Neural progenitor cell (in vitro differentiated cells): ENCODE measurements at places on chromosomes 3 and 15. TPM values are rescaled to one million over a fixed set of nuclear protein-coding genes. Genes with fewer than 3 reads are reported as not detected.

DNA sequence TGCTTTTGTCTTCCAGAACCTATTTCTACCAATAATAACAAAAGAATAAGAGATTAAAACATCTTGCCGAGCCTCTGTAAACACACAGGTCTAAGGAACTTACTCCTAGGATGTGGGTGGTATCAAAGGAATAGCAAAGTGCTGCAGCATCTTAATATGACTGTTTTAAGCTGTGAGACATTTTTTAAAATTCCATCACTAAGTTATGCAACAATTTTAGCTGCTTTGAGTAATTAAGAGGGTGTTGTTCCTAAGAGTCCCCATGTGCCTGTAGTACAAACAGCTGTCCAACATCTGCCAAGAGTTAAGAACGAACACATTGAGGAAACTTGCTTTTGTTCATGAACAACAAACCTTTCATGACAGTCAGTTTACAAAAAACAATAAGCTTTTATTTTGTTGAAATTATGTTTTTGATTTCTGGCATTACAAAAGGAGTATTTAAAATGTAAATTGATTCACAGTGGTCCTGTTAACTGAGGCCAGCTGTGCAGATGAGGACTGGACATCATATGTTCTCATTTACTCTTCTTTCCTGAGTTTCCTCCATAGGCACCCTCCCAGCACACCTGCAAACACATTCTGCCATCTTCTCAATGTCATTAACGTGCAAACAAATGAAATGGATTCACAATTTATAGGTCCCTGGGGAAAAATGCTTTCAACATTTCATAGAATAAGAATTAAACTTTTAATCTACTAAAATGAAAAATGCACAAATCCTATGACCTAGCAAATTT, 337.3 kb upstream of the ARHGEF26 start:
- no peak for DNase-seq

- DNase-seq = no peak
Measured at GRCh38 chr3:151350656-151351055, 21.3 kb upstream of the P2RY13 start.

DNA sequence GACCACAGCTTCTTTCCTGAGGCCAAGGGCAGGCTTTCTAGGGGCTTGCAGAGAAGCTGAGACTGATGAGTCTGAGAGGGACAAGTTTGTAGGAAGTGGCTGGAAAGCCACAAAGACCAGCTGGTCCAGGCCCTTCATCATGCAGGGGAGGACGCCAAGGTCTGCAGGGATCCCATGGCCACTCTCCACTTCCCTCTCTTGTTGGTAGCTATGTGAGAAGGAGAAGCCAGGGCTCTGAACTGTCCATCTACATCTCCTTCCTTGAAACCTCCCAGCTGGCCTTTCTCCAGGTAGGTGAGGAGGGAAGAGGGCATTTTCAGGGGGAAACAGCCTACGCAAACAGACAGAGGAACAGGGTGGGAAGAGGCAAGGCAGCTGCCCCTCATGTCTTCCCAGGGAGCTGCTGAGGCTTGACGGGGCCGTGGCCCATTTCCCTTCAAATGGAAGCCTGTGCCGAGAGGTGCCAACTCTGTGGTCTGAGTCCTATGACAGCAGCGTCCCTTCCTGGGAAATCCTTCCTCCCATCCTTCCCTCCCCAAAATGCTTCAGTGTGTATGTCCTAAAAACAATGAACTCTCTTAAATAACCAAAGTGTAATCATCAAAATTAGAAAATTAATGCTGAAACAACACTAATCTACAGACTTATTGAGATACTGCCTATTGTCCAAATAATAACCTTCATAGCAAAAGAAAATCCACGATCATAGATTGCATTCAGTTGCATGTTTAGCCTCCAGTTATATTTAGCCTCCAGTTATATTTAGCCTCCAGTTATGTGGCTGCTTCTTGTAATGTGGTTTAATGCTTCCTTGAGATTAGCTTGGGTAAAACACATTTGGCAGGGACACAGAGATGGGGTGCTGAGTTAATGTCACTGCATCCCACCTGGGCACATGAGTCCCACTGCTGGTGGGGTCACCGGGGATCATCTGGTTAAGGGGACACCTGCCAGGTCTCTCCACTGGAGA, 36.0 kb downstream of the GNB5 start:
- DNase-seq = no peak

- DNase-seq = no peak
Measured at GRCh38 chr3:116492379-116492778, 47.1 kb upstream of the LSAMP start.

DNA sequence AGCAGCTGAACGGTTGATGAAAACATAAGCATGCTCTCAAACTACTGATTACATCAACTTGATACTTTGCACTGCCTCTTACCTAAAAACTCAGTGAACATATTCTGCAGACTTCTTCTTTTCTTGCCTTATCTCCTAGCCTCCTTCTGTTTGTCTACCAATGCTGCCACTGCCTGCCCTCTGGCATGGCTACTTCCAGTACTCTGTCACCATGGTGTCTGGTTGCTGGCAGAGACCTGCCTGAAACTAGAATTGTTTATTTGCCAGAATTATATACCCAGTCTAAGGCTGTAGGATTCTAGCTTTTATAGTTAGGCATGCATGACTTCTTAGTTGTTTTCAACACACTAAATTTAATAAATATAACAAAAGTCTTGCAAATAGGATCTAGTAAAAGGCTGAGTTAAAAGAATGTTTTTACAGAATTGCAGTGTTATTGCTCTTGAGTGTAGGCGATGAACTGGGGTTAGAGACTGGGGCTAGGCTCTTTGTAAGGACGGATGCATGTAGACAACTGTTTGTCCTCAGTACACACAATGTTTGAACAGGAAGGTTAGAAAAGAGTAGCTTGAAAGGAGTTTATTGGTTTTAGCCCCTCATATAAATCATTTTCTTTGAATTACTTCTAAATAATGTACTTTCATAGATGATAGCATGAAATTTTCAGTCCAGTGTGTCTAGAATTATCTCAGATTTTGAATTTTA, 116.3 kb downstream of the KCNAB1 start:
- DNase-seq = no peak

DNA sequence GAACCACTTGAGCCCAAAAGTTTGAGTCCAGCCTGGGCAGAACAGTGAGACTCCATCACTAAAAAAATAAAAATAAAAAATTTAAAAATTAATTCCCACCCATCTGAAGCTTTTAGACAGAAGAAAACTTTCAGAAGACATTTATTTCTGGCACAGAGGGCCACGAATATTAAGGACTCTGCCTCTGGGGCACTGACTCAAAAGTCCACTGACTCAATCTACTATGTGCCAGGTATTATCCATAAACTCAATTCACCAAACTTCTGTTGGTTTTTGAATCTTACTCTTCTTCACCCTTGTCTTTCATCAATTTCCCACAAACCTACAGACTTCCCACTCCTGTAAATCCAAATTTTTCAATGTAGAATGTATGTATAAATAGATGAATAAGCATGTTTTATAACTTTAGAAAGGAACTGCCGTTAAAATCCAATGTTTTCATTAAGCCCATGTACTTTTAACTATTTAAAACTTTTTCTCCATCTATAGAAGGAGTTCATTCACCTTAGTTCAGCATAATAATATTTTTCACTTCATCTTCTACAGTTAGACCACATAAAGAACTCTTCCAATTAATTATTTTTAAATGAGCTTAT, 19.9 kb downstream of the ATP13A3 start:
- no peak for DNase-seq

- DNase-seq = no peak
Measured at GRCh38 chr15:77044228-77045042, 26.5 kb downstream of the TSPAN3 start.

Gene OR5K2
- not detected in 2 replicates for total RNA-seq

- DNase-seq = no peak
Measured at GRCh38 chr15:95280711-95281110, 1049.3 kb downstream of the MCTP2 start.

DNA sequence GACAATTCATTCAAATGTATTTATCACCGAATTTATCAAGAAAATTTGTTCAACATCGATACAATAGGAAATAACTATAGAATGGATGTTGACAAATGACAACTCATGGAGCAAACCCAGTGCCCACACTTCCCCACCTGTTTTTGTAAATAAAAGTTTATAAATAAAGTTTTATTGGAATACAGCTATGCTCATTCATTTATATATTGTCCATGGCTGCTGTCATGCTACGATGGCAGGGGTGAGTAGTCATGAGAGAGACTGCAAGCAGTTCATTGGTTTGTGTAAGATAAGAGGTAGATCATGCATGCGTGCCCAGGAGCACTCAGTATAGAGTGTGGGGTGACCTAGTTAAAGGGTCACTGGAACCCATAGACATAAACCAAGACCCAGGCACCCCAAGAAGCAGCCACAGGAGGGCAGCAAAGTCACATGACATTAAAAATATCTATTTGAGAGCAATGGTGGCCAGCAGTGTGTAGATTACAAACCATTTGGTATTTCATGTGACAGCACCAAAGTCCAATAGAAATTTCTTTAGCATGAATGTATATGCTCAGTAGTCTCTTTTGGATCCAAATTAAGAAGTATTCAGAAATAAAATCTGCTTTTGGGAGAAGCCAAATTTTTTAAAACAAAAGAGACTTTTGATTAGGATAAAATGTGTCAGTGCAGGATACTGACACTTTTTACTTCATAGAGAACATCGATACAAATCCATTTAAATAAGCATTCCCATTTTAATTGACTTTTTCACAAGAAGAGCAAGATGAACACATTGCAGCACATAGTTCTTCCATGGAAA, 794.8 kb downstream of the MCTP2 start:
- peak; percentile 79 for DNase-seq

DNA sequence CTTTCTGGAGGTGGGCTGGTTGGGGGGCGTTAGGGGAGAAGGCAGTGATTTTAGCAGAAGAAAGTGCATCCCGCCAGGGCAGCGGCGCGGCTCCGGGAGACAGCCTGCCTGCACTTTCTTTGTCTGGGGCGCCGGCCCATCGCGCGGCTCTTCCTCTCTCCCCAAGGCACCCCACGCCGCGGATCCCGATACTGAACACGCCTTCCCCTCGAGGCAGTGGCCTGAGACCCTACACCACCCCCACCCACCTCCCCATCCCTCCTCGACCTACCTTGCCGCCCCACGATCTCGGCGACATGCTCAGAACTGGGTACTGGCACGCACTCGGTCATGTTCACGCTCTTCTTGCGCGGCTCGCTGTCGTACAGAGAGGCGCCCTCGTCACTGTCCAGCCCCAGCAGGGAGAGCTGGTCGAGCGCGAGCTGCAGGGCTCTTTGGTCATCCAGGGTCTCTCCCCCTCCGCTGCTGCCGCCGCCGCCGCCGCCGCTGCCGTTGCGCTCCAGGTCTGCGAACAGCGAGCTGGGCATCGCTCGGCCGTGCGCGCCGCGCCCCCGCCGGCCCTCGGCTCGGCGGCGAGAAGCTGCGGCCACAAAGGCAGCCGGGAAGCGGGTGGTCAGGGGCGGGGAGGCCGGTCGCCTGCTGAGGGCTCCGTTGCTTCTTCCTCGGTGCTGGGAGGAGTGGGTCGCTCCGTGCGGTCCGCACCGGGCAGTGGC, 483 bp downstream of the MEX3B start:
- DNase-seq = peak; percentile 80

DNA sequence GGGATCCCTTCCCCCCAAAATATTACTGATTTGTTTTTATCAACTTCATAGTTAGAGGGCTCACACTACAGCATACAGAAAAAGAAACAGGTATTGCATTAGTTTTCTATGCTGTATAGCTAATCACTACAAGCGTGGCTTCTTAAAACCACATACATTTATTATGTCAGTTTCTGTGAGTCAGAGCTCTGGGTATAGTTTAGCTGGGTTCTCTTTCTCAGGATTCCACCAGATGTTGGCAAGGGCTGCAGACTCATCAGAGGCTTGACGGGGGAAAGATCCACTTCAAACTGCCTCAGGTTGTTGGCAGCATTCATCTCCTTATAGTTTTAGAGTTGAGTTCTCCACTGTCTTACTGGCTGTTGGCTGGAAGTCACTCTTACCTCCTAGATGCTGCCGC, 328.0 kb downstream of the NLGN1 start:
- DNase-seq = no peak

DNA sequence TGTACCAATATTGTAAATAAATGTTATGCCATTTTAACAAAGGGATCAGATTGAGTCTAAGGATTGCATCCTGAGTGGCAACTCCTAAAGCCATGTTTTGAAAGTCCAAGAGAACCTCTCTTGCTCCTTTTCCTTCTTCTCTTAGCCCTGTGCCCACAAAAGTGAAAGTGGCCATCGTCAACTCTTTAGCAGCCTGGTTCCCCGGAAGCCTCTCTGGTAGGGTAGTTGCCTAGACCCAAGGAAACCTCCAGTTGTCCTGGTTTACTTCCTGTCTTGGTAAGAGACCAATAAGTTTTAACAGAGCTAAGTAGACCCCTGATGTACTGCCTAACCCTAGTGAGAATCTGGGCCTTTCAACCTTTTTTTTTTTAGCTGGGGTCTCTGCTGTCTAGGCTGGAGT, 10.2 kb upstream of the ITPKA start:
- DNase-seq = no peak
